Dermis microvascular lymphatic vessel endothelial cell (primary cell): ENCODE measurements at places on chromosomes 3 and 15. TPM values are rescaled to one million over a fixed set of nuclear protein-coding genes. Genes with fewer than 3 reads are reported as not detected.

PIGZ gene
- 2.6 and 4.6 TPM in 2 replicates for total RNA-seq

SNURF gene
- 19.6 and 28.1 TPM in 2 replicates for total RNA-seq

- DNase-seq = no peak
Measured at GRCh38 chr15:69853544-69853951, 244.2 kb downstream of the TLE3 start.

DNA sequence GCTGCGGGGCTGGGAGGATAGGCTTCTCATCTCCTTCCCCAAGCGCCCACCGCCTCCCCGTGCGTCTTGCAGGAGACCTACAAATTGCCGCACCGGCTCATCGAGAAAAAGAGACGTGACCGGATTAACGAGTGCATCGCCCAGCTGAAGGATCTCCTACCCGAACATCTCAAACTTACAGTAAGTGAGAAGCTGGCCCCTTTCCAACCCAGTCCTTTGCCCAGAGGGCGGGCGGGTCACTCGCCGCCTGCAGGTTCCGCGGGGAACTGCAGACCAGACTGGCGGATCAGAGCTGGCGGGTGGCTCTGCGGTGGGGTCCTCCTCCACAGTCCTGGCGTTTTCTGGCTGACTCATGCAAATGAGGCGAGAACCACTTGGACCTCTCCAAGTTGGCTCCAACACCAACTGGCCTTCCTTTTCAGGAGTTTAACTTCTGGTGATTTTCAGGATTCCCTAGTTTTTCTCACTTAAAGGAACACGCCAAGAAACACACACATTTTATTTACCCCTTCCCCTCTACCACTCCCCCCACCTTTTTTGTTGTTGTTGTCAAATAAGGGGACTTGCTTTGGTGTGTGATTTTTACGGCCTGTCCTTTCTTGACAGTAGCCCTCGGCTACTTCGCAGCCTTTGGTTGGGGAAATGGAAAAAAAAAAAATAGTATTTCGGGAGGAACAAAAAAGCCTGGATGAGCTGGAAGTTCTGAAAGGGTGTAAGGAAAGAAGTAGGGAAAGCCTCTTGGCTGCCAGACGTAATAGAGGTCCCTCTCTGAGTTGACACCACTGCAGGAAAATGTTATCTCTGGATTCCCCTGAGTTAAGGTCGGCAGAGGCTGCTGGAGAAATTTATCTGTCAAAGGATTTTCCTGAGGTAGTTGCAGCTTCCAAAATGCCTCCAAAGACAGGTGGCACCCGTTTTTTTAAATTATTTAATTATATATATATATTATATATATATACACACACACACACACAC is 1.3 kb downstream of the BHLHE40 start:
- peak; percentile 64 for DNase-seq

DNA sequence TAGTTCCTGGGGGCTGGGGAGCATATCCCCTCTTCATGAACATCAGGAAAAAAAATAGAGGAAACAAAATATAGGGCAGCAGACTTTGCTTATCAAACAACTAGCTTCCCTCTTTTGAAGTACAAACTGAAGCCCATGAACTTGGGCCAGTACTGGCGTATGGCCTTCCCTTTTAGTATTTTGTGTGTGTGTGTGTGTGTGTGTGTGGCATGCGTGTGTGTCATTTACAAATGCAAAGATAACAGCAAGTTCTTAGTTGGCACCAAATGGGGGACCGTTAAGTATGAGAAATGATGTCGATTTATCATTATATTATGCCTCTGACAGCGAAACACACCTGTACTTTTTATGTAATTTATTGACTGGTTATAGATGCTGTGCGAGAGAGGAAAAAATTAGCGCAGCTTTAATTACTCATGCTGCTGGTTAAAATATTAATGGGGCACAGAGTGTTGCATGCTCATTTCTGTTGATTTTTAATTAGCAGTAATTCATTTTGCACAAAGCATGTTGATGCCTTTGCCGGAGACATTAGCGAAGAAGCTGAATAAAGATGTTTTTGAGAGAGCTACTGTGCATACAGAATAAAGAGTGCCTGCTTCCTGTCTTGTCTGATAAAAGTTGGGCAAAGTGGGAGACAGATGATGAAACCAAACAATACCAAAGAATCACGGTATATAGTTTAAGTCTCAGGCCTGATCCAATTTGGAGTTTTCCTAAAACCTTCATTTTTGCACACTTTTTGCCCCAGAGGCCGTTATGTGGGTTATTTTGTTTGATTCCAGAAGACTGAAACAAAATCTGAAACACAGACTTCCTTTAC is 297.1 kb downstream of the SATB1 start:
- no peak for DNase-seq
